ENCODE measurements at places on chromosomes 16 and 17. TPM values are rescaled to one million over a fixed set of nuclear protein-coding genes. Genes with fewer than 3 reads are reported as not detected.

DNA sequence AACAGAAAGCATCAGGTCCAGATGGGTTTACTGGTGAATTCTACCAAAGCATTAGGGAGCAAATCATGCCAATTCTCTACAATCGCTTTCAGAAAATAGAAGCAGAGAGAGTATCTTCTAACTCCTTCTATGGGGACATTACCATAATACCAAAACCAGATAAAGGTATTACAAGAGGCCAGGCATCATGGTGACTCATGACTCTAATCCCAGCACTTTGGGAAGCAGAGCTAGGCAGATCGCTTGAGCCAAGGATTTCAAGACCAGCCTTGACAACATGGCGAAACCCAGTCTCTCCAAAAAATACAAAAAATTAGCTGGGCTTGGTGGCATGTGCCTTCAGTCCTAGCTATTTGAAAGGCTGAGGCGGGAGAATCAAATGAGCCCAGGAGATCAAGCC lies 23.0 kb downstream of the HBQ1 start:
- no peak for DNase-seq

GRCh38 chr16:89601906-89602272 lies 11.6 kb upstream of the DPEP1 start:
- no peak for DNase-seq

DNA sequence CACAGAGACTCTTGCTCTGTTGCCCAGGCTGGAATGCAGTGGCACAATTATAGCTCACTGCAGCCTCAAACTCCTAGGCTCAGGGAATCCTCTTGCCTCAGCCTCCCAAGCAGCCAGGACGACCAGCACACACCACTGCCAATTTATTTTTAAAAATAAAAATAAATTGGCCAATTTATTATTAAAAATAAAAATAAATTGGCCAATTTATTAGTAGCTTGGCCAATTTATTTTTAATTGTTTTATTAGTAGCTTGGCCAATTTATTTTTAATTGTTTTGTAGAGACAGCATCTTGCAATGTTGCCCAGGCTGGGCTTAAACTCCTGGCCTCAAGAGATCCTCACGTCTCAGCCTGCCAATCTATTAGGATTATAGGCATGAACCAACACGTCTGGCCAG lies 184.3 kb downstream of the FTO start:
- DNase-seq, result no peak

- no peak for DNase-seq
Observed at GRCh38 chr16:19213885-19214284, 45.8 kb downstream of the SYT17 start.

- DNase-seq, result no peak
Observed at GRCh38 chr17:48624544-48625494, 1.3 kb downstream of the HOXB9 start.

The KIF2B gene
- not detected for total RNA-seq

DNA sequence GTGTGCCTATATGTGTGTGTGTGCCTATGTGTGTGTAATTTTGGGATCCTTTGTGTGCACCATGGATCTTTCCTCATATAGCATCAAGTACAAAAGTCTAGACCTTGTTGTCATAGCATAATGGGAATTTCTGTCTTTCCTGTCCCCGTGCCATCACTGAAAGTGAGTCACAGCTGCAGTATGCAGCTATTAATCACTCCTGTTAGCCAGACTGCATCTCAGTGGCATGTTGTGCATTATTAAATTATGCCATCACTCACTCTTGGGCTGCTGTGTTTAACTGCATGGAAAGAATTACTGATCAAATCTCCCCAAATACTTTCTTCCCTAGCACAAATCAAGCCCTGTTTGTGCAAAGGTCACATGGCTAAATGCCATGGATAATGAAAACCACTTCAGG lies 92.4 kb downstream of the CBLN1 start:
- no peak for DNase-seq

The SCIMP gene
- total RNA-seq, result not detected

GRCh38 chr17:28937044-28937729 lies 14.1 kb downstream of the PHF12 start:
- no peak for DNase-seq

GRCh38 chr16:11245988-11246387 lies 10.0 kb downstream of the SOCS1 start:
- peak; percentile 83 for DNase-seq

The UMOD gene
- total RNA-seq, result not detected

- no peak for DNase-seq
Observed at GRCh38 chr16:83338941-83339340, 468.8 kb upstream of the HSBP1 start.

- no peak for DNase-seq
Observed at GRCh38 chr16:22765479-22765878, 48.5 kb upstream of the HS3ST2 start.

The EPX gene
- not detected for total RNA-seq

DNA sequence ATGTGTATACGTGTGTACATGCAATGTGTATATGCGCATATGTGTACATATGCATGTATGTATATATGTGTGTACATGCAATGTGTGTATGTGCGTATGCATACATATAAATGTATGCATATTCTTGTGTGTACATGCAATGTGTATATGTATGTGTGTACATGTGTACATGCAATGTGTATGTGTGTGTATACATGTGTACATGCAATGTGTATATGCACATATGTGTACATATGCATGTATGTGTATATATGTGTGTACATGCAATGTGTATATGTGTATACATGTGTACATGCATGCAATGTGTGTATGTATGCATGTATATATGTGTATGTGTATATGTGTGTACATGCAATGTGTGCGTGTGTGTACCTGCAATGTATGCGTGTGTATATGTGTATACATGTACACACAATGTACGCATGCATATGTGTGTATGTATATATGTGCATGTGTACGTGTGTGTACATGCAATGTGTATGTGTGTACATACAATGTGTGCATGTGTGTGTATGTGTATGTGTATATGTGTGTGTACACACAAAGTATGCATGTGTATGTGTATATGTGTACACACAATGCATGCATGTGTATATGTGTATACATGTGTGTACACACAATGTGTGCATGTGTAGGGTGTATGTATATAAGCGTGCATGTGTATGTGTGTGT lies 167.7 kb downstream of the SHISA9 start:
- no peak for DNase-seq

DNA sequence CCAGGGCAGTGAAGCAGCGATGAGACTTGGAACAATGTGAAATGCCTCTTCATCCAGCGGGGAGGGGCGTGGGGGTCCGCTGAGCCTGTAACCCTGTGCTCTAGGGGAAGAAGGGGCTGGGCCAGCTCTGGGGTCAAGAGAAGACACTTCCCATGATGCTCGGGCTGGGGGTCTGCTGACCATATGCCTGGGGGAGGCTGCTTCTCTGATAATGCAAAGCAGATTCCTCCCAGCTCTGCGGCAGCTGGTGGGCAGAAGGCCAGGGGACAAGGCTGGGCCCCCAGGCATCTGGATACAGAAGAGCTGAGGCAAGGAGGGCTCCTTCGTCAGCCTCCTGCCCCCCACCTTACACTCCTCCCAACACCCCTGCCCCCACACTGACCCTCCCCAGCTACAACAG lies 24.7 kb downstream of the NGFR start:
- no peak for DNase-seq

GRCh38 chr17:76981545-76982295 lies 113.5 kb downstream of the MGAT5B start:
- peak; percentile 23 for DNase-seq

The PRSS36 gene
- not detected for total RNA-seq

The TVP23A gene
- total RNA-seq, result 0.50 TPM

DNA sequence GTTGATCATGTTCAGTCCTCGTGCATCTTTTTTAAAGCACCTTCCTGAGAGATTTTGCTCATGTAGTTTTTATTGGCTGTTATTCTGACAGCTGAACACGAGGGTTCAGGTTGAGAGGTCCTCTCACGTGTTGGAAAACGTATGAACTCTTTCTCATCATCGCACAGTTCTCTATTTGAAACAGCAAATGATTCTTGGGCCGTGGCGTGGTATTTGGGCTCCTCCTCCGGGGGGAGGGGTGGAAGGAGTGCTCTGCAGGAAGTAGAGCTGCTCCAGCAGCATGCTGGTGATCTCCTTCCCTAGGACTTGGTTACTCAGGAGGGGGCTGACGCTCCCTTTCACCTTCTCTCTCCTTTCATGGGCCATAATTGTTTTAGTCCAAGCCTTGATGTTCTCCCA lies 70.4 kb downstream of the KSR1 start:
- no peak for DNase-seq

The OR2C1 gene
- total RNA-seq, result not detected

The CHD9NB gene
- total RNA-seq, result not detected

The PIRT gene
- total RNA-seq, result not detected

The OSGIN1 gene
- total RNA-seq, result 0.38 TPM

DNA sequence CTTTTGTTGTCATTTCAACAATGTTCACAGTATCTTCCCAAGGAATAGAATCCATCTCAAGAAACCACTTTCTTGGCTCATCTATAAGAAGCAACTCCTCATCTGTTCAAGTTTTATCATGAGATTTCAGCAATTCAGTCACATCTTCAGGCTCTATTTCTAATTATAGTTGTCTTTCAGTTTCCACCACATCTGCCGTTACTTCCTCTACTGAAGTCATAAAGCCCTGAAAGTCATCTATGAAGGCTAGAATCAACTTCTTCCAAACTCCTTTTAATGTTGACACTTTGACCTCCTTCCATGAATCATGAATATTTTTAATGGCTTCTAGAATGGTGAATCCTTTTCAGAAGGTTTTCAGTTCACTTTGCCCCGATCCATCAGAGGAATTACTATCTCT lies 102.1 kb downstream of the CDH13 start:
- DNase-seq, result no peak

DNA sequence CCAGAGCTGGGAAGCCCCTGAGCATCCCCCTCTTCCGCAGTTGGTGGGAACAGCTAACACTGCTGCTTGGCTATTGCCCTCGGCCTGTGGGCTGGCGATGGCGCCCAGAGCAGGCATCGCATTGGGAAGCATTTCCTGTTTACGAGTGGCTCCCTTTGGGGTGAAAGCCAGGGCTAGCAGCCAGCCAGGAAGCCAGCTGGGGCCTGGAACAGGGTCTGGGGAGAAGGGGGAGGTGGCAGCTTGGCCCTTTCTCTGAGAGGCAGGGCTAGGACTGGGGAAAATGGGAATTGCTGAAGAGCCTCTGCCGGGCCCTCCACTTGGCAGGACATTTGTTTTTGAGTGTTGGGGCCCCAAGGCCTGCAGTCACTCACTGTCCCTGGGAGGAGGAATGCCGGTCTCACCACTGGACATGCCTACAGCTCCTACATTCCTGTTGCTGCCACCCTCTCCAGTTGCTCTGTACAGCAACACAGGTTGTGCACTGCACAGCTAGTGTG lies 2.4 kb upstream of the MTSS2 start:
- no peak for DNase-seq

- DNase-seq, result no peak
Observed at GRCh38 chr16:4216596-4216995, 25.3 kb downstream of the SRL start.

GRCh38 chr17:56425483-56425882 lies 168.0 kb upstream of the NOG start:
- DNase-seq, result no peak

GRCh38 chr17:53818929-53819328 lies 3.8 kb upstream of the KIF2B start:
- DNase-seq, result no peak

GRCh38 chr17:48432820-48433775 lies 3.1 kb upstream of the SKAP1 start:
- DNase-seq, result no peak

The GPR139 gene
- total RNA-seq, result not detected

The CASKIN2 gene
- 0.33 TPM for total RNA-seq

- no peak for DNase-seq
Observed at GRCh38 chr16:66658860-66659190, 37.7 kb downstream of the CMTM4 start.

DNA sequence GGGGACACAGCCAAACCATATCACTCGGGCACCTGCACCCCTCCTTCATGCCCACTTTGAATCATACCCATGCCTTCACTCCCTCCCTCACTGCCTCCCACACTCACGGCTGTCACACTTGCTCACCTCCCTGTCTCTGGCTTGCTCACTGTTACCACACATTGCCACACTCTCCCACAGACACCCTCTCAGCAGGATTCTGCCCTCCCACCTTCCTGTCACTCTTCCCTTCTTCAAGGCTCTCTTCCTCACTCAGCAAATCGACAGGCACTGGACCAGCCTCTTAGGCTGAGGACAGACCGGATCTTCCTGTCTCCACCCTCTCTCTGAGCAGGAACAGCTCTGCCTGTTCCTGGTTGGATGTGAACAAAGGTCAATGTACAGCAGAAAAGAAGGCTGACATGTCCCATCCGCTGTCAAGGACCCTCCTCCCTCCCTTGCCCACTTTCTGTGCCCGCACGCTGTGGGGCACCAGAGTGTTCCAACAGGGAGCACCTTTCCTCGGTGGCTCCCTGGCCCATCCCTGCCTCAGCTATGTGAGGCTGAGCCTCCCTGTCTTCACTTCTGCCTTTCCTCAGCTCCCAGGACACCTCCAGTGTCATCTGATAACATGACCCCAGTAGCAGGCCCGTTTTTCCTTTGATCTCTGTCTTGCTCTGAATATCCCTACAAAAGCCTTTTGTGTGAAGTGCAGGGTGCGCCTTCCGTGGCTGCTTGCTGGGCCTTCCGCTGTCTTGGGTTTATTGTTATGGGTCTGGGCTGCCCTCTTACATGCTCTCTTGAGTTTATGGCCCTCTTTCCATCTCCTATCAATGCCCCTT lies 47.0 kb downstream of the CCDC182 start:
- DNase-seq, result peak; percentile 68

- no peak for DNase-seq
Observed at GRCh38 chr17:32370426-32370825, 20.5 kb downstream of the ZNF207 start.
